ENCODE measurements at places on chromosomes 3 and 15. TPM values are rescaled to one million over a fixed set of nuclear protein-coding genes. Genes with fewer than 3 reads are reported as not detected.

Gene CNTN6
- total RNA-seq = 0.26 TPM

Gene PLOD2
- 147 TPM for total RNA-seq

Gene LRRC2
- total RNA-seq = 8.8 TPM

Gene MAPK6
- 23.4 TPM for total RNA-seq

Gene NPAP1
- not detected for total RNA-seq

Gene CKMT1B
- not detected for total RNA-seq

Gene BNC1
- total RNA-seq = 0.21 TPM

Gene ROPN1
- not detected for total RNA-seq

Data from aorta (tissue), 5 donors.